Esophagus muscularis mucosa (tissue), 4 donors: ENCODE measurements at places on chromosomes 6 and 20.

DNA sequence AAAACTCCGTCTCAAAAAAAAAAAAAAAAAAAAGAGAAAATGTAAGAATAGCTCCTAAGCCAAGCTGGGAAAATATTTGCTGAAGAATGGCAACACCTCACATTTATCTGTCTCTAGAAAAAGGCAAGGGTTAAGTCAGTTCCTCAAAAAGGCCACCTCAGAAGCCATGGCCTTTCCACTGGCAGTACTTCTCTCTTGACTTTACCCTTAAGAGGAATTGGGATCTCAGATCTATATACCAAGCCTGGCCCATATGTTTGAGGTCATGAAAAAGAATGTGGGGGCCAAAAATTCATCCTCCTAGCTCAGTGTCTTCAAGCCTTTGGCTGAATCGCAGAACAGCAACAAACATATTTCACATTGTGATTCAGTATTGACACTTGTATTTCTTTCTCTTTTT lies 10.9 kb upstream of the NCOA3 start:
- no peak overlapping the region for H3K27ac ChIP-seq
- H3K27me3 ChIP-seq, result no peaks in the 10 kb centered on the region
- H3K4me3 ChIP-seq, result no peak overlapping the region
- DNase-seq, result no peak

- H3K4me3 ChIP-seq, result no peak overlapping the region
- no peak for DNase-seq
- no peaks in the 10 kb centered on the region for H3K27me3 ChIP-seq
- H3K4me1 ChIP-seq, result peaks cover 16% of the 10 kb centered on the region
Observed at GRCh38 chr20:8803065-8803464, 265.8 kb upstream of the PLCB4 start.

GRCh38 chr20:21519136-21519584 lies 5.3 kb upstream of the NKX2-2 start:
- no peak overlapping the region for H3K27ac ChIP-seq
- peaks cover 4% of the 10 kb centered on the region for H3K27me3 ChIP-seq
- peaks cover 20% of the 10 kb centered on the region for H3K4me1 ChIP-seq
- H3K4me3 ChIP-seq, result no peak overlapping the region
- H3K36me3 ChIP-seq, result no peaks in the 10 kb centered on the region

DNA sequence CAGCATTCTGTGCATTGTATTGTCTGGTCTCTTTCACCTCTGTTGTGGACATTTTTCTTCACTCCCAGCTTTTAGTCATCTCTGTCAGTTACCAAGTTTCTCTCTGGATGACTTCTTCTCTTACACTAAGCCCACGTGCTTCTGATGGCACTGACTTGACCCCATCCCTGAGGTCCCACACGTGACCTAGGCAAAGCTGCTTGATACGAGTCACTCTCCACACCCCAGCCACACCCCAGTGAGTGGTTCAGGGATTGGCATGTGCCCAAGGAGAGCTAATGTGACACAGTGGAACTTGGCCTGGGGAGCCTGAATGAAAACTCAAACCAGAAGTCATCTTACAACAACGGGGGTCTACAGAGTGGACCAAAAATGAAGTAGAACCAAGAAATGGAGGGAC lies 32.2 kb downstream of the HTR1E start:
- H3K27me3 ChIP-seq, result no peaks in the 10 kb centered on the region
- H3K27ac ChIP-seq, result no peak overlapping the region
- DNase-seq, result no peak

GRCh38 chr6:119980802-119981201 lies 631.2 kb upstream of the MAN1A1 start:
- no peaks in the 10 kb centered on the region for H3K27me3 ChIP-seq
- H3K36me3 ChIP-seq, result no peaks in the 10 kb centered on the region
- no peak overlapping the region for H3K27ac ChIP-seq
- H3K4me3 ChIP-seq, result no peak overlapping the region
- H3K4me1 ChIP-seq, result no peaks in the 10 kb centered on the region

DNA sequence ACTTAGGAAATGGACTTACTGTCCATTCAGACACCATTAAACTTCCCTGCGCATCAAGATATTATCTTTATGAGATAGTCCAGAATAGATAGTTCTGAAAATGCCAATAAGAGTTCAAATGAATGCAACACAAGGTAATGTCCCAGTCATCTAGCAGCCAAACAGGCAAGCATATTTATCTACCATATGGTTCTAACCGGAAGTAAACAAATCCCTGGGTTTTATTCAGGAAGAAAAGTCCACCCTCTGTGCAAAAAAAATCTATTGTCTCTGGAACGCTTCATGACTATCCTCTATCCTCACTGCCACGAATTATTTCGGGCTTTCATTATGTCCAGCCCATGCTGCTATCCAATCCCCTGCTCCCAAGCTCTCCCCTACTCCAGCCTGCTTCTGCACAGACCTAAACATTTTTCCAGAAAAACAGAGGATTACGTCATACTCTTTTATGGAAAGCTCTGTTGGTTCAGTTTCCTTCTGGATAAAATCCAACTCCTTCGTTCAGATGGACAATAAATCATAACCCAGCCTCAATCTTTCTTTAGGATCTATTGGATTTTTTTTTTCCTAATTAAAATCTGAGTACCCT lies 11.4 kb downstream of the PPIL6 start:
- no peak for DNase-seq
- no peak overlapping the region for H3K27ac ChIP-seq
- peak overlapping the region; percentile 5 for H3K4me3 ChIP-seq
- peaks cover 7% of the 10 kb centered on the region for H3K4me1 ChIP-seq
- H3K27me3 ChIP-seq, result no peaks in the 10 kb centered on the region

DNA sequence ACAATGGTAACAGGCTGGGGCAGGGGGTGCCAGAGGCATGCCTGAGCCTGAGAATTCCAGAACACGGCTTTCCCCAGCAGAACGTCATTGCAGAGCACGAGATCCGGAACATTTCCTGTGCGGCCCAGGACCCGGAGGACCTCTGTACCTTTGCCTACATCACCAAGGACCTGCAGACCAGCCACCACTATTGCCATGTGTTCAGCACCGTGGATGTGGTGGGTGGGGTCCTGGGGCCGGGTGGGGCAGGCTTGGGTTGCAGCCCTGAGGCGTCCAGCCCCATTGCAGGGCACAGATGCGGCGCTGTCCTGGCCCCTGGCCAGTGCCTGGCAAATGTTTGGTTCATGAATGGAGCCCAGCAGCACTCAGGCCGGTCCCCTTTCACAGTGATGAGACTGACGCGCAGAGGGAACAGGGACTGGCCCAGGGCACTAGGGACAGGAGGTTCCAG lies 57.1 kb downstream of the TCP11 start:
- no peak for DNase-seq
- H3K4me3 ChIP-seq, result no peak overlapping the region
- peaks cover 90% of the 10 kb centered on the region for H3K4me1 ChIP-seq
- peak overlapping the region; percentile 65 for H3K27ac ChIP-seq

DNA sequence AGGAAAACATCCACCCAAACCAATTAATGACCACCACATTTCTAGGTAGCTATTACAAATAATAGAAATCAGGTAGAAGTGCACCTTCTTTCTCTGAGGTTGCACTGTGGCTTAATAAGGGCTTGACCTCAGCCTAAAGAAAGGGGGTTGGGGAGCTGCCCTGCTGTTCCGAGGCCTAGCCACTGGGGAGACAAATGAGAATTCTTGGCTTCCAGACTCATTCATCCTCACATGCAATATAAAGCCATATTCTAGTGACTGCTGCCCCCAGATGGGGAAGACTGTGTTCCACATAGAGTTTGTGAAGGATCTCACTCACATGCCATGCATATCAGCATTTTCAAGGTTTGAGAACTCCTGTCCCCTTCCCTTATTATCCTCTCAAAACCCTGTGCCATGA lies 22.9 kb downstream of the SAYSD1 start:
- H3K36me3 ChIP-seq, result no peaks in the 10 kb centered on the region
- H3K4me3 ChIP-seq, result no peak overlapping the region
- H3K27ac ChIP-seq, result no peak overlapping the region
- H3K27me3 ChIP-seq, result no peaks in the 10 kb centered on the region
- peak; percentile 60 for DNase-seq
- peaks cover 9% of the 10 kb centered on the region for H3K4me1 ChIP-seq

GRCh38 chr20:5703681-5704101 lies 46.5 kb upstream of the SHLD1 start:
- H3K4me1 ChIP-seq, result peaks cover 8% of the 10 kb centered on the region
- H3K27ac ChIP-seq, result peak overlapping the region; percentile 57
- H3K27me3 ChIP-seq, result no peaks in the 10 kb centered on the region
- no peak for DNase-seq
- no peaks in the 10 kb centered on the region for H3K36me3 ChIP-seq

GRCh38 chr20:63500151-63500901 lies 1.4 kb upstream of the EEF1A2 start:
- H3K4me3 ChIP-seq, result no peak overlapping the region
- H3K27me3 ChIP-seq, result peaks cover 37% of the 10 kb centered on the region
- no peak for DNase-seq

DNA sequence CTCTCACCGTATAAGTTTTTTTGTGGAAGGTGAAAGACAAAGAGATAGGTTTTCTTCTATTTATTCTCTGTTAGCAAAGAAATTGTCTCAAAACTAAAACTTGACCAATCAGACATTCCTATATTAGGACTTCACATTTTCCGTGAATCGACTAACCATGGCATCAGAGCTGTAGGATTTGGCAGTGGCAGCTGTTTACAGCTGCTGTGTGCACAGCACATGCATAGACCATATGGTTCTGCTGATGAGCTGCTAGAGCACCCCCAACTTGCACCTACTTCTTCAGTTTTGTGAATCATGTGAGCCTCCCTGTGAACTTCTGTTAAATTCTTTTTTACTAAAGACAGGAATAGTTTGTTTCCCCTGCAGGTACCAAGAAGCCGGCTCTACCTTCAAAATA lies 157.9 kb downstream of the RFX6 start:
- no peaks in the 10 kb centered on the region for H3K4me1 ChIP-seq
- no peak overlapping the region for H3K27ac ChIP-seq
- no peak overlapping the region for H3K4me3 ChIP-seq
- DNase-seq, result no peak
- no peaks in the 10 kb centered on the region for H3K27me3 ChIP-seq
- H3K36me3 ChIP-seq, result no peaks in the 10 kb centered on the region

GRCh38 chr6:18439581-18439980 lies 52.4 kb downstream of the RNF144B start:
- H3K4me1 ChIP-seq, result peaks cover 10% of the 10 kb centered on the region
- no peaks in the 10 kb centered on the region for H3K27me3 ChIP-seq
- no peak overlapping the region for H3K27ac ChIP-seq
- H3K4me3 ChIP-seq, result no peak overlapping the region

DNA sequence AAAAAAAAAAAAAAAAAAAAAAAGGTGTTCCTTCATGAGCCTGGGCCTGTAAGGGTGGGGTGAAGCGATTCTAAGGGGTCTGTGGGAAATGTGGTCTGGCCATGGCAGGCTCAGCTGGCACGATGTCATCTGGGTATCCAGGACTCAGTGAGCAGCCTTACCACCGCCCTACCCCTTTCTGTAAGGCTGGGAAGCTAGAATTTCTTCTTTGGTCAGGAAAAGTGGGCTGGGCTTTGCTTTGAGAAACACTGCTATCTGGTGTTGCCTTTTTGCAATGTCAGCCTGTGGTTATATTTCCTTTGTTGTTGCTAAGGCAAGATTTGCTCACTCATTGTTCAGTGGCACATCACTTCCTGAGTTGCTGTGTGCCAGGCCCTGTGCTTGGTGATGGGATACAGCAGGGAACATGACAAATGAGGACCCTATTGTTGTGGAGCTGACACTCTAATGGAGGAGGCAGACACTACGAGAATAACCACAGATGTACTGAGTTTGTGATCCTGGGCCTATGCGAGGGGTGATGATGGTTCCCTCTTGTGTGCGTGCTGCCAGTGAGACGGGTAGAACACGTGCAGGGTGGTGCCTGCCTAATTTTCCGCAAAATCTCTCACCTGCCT lies 45.9 kb upstream of the ZNFX1 start:
- no peaks in the 10 kb centered on the region for H3K36me3 ChIP-seq
- H3K27me3 ChIP-seq, result peaks cover 12% of the 10 kb centered on the region
- peak overlapping the region; percentile 47 for H3K27ac ChIP-seq
- no peak for DNase-seq

DNA sequence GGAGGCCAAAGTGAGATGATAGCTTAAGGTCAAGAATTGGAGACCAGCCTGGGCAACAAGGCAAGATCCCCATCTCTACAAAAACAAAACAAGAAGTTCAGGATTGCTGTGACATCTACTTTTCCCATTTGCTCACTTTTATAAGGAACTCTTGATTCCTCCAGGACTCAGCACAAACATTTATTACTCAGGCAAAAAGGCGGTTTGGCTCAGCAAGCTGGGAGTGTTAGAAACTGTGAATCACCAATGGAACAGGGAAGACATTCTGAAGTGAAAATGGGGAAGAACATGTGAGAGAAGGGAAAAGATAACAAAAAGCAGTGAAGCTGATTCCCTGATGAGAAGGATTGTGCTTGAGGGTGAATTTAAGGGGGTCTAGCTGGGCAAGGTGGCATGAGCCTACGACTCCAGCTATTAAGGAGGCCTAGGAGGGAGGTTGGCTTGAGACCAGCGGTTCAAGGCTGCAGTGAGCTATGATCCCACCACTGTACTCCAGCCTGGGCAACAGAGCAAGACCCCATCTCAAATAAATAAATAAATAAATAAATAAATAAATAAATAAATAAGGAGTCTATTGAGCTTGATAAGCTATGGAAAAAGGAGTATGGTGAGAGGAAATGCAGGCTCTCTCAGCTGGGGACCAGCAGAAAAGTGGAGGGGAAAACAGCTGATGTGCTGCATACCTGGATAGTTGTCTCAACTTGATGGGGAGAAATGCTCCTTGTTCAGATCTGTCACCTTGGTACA lies 65.4 kb upstream of the HDDC2 start:
- peaks cover 9% of the 10 kb centered on the region for H3K27me3 ChIP-seq
- no peak for DNase-seq
- peaks cover 22% of the 10 kb centered on the region for H3K4me1 ChIP-seq
- no peak overlapping the region for H3K27ac ChIP-seq
- H3K36me3 ChIP-seq, result no peaks in the 10 kb centered on the region
- H3K4me3 ChIP-seq, result no peak overlapping the region
